ENCODE measurements at places on chromosomes 7 and 10.
A peak's percentile ranks its signal among the peaks of the same experiment; 100 is the strongest.

- DNase-seq = no peak
Measured at GRCh38 chr7:101009629-101010028, 10.3 kb upstream of the MUC17 start.

DNA sequence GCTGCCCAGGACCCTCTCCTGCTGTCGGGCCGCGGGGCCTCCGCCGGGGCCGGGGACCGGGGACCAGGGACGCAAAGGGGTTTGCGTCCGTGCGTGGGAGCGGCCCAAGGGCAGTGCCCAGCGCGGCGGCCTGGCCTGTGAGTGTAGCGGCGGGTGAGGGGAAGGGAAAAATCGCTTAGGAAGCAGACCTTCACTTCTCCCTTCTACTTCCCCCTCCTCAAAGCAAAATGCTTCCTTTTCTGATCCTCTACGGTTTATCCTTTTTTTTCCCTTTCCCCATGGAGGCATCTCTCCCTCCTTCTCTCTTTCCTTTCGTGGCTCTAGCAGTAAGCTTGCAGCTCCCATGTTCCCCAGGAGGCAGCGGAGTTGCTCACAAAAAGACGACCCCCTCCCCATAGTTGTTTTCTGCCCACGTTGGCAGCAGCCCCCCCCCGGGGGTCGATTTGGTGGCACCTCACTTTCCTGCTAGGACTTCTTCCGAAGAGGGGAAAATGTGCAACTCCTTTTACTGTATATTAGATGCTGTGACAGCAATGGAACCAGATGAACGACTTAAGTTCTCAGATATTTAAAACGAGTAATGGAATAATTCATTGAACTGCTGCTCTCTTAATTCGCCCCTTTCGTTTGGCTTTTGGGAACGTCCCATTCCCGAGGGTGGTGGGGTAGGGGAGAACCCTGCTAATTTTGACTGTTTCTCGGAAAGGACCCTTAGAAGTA is 724 bp downstream of the CAPZA2 start:
- no peak for DNase-seq

GRCh38 chr10:17648243-17649035 is 4.5 kb downstream of the STAM start:
- no peak for DNase-seq

DNA sequence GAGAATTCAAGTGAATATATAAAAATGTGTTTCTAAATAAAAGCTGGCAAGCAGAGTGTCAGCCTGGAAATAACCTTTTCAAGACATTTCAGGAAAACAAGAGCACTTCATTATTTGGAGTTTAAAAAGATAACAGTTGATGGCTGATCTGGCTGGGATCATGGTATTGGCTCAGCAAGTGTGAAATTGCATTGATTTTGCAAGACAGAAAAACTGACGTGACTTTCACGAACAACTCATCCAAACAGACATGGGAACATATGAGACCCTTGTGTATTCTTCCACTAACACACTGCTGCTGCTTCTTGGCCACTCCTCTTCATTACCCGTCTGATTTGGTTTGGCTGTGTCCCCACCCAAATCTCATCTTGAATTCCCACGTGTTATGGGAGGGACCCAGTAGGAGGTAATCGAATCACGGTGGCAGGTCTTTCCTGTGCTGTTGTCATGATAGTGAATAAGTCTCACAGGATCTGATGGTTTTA is 108.5 kb downstream of the RAB18 start:
- DNase-seq = peak; percentile 5

DNA sequence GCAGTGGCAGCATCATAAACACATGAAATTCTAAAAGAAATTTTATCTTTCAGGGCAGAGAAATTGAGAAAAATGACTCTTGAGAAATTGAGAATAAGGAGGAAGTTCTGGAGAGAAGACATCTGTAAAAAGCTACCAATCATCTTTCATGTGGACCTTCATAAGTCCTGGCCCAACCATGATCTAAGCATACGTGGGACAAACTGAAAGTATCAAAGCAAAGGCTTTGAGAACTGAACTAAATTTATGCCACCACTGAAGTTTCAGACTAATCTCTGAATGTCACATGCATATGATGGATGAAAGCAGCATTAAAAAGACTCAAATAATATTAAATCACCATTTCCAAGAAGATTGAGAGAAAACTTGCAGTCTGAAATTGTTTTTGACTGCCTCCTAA is 1502.8 kb upstream of the LRRTM3 start:
- DNase-seq = no peak

DNA sequence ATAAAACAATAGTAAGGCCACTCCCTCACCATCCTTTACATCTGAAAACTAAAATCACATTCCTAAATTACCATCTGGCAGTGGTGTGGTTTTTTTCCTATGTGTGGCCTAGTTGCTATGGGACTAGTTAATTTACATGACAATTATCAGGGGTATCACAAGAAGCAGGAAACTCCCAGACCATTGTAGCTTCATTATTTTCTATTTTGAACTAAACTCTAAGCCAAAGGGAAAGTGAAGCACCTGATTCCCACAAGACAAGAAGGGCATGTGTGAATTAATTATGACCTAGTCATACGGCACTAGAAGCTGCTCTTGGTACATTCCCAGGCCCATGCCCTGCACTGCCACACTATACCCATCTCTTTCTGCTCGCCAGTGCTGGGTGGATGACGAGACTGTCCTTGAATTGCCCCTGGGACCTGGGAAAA is 103.4 kb downstream of the ATXN7L1 start:
- no peak for DNase-seq

DNA sequence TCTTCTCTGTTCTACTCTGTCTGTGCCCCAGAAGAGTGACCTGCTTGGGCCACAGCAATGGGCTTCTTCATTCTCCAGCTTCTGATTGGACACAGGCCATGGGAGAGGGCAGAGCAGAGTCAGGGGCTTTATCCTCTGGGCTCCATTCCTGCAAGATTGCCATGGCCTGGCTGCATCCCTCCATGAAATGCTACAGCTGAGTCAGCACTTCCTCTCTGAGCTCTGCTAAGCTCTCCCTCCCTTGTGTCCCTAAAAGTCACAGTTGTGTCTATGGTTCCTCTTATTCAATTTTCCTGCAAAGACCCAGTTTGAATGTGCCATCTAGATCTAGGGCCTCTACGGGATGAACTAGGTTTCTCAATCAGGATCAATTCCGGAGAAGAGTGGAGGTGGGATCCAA is 903.8 kb downstream of the TYW1 start:
- no peak for DNase-seq

- peak; percentile 93 for DNase-seq
Measured at GRCh38 chr7:108246227-108246837, 116.2 kb upstream of the LAMB4 start.

- no peak for DNase-seq
Measured at GRCh38 chr7:132002343-132002968, 446.0 kb upstream of the PODXL start.

DNA sequence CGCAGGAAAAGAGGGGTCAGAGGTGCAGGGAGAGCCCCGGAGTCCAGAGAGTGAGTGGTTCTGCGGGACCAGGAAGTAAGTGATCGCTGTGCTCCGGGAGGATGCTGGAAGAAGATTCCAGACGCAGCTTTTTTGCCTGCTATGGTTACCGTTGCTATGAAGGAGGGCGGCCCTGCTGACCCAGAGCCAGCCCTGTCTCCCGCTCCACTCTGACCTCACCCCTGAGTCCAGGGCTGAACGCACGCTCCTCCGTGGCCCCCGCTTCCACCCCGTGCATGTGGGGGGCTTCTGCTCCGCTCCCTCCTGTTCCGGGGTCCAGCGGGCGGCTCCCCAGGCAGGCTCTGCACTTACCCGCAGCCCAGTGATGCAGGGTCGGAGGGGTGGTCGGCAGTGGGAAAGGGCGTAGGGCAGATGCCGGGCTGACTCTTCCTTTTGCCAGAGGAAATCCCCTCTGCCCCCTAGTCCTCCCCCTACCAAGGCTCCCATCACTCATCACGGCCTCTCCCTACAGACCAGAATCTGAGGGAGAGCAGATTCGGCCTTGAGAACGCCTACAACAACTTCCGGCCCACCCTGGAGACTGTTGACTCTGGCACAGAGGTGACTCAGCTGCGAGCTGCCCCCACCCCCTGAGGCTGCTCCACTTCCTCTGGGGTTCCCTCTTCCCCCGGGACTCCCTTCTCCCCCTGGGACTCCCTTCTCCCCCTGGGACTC is 2.7 kb upstream of the MUC17 start:
- peak; percentile 32 for DNase-seq

GRCh38 chr7:33040803-33041516 is 21.6 kb downstream of the NT5C3A start:
- DNase-seq = no peak

DNA sequence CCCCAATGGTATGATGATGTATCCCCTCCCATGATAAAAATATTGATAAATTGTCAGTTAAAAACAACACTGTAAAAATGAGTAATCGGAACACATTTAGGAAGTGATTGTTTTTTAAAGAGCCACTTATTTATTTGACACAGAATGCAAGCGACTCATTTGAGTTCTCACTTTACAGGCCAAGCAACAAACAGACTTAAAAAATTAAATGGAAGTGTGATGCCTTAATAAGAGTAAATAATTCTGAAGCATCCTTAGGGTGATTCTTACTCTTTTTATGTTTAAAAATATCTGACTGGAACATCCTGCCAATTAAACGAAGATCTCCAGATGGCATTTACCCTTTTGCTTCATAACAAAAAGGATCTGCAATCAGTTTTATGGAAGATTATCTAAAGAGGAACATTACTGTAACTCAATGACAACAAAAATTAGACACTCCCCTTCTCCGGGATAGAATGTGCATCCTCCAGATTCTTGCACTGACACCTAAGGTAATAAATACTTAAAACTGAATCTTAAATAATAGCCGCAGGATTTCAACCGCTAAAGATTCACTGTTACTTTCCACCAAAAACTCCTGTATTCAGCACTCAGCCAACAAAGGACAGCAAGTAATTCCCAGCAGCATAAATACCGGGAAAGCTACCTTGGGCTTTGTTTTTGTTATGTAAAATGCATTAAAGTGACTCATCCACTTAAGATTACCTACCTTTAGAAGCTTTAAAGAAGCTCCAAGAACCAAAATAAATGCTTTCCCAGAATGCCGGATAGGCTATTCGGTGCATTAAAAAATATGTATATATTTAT is 1.7 kb downstream of the CACNA2D1 start:
- DNase-seq = no peak

DNA sequence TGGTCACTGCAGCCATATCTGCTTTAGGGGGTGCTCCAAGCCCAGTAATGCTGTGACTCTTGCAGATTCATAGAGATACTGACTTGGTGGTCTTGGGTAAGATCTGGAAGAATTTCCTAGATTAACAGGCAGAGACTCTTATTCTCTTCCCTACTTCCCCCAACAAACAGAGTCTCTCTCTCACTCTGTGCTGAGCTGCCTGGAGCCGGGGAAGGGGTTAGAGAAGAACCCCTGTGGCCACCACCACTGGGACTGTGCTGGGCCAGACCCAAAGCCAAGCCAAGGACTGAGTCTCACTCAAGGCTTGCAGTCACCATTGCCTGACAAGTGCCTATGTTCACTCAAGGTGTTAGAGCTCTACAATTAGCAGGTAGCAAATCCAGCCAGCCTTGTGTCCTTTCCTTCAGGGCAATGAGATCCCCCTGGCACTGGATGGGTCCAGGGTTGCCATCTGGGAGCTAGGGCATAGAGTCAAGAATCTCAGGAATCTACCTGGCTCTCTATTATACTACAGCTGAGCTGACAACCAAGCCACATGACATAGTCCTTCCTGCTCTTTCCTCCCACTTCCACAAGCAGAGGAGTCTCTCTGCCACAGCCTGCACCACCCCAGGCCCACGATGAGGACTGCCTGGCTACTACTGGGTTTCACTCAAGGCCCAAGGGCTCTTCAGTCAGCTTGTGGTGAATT is 41.4 kb upstream of the TECTB start:
- no peak for DNase-seq

- DNase-seq = no peak
Measured at GRCh38 chr10:27618036-27618615, 114.0 kb downstream of the RAB18 start.

DNA sequence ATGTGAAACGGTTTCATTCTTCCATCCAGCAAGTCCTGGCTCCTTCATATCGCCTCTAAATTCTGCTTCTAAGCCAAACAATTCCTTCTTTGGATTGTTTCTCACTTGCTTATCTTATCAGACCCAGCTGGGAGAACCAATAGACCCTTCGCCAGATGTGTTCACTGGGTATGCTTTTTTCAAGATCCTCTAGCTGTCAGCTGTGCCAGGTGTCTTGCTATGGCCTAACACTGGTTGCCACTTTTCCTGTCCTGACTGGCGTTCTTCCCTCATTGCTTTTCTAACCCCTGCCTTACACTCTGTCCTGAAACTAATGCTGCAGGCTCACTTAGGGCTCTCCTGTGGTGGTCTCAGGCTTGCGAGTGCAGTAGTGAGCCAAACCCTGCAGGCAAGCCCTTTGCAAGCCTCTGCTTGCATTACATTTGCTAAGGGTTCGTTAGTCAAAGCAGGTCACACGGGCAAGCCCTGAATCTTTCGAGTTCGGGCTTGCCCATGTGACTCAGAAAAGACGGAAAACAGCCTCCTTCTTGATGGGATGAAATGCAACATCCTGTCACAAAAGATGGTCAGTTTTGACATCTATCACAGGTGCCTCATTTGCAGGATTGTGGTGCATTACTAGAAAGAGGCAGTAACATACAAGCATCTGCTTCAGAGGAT is 92.8 kb downstream of the VWC2 start:
- no peak for DNase-seq

GRCh38 chr10:49001402-49001801 is 61.8 kb upstream of the LRRC18 start:
- no peak for DNase-seq

DNA sequence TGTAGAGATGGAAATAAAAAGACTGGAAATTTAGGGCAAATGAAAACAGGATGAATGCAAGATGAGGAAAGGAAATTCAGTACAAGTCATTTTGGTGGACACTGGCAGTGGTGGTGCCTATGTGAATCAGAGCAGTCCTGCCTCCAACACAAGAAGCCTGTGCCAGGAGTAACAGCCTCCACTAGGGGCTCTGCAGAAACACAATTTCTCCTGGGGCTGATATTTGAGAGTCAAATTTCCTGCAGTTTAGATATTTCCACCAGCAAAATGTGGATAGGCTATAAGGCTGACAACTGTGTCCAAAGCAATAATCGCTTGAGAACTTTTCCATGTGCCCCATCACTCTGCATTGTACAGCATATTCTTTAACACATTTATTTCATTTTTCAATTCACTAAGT is 4.7 kb upstream of the PLXDC2 start:
- DNase-seq = no peak

DNA sequence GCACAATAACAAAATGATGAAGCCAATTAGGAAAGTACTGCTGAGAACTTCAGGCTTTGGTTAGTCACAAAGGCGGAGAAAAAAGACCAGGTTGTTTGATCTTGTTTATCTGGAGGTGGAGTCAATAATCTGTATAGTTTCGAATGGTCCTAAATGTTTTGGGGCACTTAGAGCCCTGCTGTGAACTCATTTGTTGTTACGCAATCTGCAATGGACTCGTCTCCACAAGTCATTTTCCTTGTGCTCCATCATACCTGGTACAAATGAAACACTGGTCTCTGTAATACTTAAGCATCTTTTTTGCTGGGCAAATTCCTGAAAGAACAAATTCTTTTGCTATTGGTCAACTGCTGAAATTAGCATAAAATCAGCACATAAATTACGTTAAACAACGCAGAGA is 430.5 kb downstream of the GATA3 start:
- DNase-seq = no peak
